ENCODE measurements at places on chromosomes 16 and 17. TPM values are rescaled to one million over a fixed set of nuclear protein-coding genes. Genes with fewer than 3 reads are reported as not detected.

Gene IGF2BP1
- polyA plus RNA-seq: not detected

Gene CDH15
- polyA plus RNA-seq: not detected

GRCh38 chr16:56353054-56353921 lies 72.1 kb downstream of the AMFR start:
- H3K27me3 ChIP-seq: peaks cover 16% of the 10 kb centered on the region
- no peak overlapping the region for H3K27ac ChIP-seq
- H3K36me3 ChIP-seq: no peaks in the 10 kb centered on the region
- no peak for DNase-seq
- peaks cover 17% of the 10 kb centered on the region for H3K4me1 ChIP-seq

DNA sequence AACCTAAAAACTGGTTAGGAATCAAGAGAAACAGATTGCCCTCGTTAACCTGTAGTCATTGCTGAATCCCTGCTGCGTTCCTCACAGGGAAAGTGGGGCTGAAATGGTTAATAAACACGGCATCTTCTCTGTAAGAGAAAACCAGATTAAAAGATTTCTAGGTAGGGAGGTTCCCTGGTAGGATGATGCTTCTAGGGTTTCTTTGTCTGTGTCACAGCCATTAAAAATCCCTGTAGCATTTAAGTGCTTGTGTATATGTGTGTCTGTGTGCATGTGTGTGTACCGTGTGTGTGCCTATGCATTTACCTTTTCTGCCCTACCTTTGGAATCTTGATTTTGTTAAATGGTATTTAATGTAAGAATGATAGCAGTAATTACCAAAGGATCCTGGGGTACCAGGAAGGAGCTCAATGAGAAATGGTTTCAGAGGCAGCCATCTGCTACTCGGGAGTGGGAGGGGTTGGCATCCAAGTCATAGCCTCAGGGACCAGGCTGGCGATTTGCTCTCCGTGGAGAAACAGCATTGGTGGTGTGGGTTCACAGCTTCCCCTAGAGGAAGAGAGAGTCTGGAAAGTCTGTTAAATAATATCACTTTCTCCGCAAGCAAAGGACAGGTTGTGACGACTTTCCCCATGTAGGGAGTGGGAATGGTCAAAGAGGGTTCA lies 177.1 kb downstream of the HS3ST4 start:
- H3K36me3 ChIP-seq: no peaks in the 10 kb centered on the region
- H3K4me1 ChIP-seq: no peaks in the 10 kb centered on the region
- peaks cover 16% of the 10 kb centered on the region for H3K27me3 ChIP-seq
- no peak overlapping the region for H3K27ac ChIP-seq
- DNase-seq: no peak

Measured in naive B cell (primary cell).